ENCODE measurements at places on chromosomes 13 and 19.

GRCh38 chr13:48236528-48237353, 3.7 kb downstream of the ITM2B start:
- no peak for DNase-seq

GRCh38 chr13:41596190-41596589, 138.8 kb downstream of the RGCC start:
- DNase-seq: no peak

GRCh38 chr19:4988770-4989251, 19.9 kb downstream of the KDM4B start:
- DNase-seq: no peak

DNA sequence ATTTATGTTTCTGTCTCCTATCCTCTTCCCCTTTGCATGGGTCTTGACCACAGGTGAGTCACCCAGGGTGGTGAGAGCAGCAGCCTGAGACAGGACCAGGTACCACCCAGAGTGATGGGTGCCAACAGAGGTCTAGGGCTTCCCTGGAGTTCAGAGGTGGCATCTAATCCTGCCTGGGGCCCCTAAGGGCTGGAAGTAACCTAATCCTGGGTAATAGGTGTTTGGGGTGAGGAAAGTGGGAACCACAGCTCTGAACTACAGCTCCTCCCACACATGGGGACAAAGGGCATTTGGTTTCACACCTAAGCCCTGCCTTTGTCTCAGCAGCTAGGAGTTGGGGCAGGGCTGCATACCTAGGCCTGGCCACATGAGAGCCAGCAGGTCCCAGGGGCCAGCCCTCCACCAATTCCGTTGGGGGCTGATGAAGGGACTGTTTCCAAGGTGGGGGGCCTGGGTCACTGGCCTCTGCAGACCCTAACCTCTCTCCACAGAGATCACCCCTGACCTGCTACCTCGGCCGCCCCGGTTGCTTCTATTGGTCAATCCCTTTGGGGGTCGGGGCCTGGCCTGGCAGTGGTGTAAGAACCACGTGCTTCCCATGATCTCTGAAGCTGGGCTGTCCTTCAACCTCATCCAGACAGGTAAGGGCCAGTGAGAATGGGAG, 8.0 kb downstream of the SPHK2 start:
- no peak for DNase-seq

- no peak for DNase-seq
These were observed 705 bp downstream of the STXBP2 start for GRCh38 chr19:7637374-7638256.

DNA sequence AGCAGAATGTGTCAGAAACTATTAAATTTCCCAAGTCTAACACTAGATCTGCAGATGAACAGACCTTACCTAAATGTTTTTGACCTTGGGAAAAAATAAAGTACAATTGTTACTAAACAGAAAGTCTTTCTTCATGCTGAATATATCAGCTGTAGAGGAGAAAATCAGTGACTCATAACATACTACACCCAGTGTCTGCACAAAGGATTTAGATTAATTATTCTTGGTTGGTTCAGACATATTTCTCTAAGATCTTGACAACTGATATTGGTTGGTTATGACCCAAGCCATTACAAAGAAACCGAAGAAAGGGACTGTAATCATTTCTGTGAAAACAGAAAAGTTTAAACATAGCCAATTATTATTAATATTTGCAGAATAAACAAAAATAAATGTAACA, 225.1 kb downstream of the HS6ST3 start:
- no peak for DNase-seq

GRCh38 chr19:28578208-28578607, 634.7 kb downstream of the UQCRFS1 start:
- DNase-seq: no peak

DNA sequence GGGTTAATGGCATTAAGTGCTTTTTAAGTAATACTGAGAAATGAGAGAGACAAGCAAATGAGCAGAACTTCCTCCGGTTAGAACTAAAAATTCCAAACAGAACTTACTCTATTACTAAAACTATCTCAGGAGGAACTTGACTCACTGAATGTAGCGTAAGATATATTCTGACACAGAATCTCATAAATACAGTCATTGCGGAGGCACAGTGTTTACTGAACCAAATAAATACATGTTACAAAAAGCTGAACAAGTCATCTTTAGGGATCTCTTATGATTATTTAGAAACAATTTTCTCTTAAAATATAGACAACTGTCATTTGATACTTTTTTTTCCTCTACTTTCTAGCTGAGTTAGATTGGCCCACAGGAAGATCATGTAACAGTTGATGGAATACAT, 283.1 kb downstream of the KLF12 start:
- DNase-seq: no peak

- no peak for DNase-seq
These were observed 173.4 kb upstream of the SGCG start for GRCh38 chr13:23007426-23007825.

DNA sequence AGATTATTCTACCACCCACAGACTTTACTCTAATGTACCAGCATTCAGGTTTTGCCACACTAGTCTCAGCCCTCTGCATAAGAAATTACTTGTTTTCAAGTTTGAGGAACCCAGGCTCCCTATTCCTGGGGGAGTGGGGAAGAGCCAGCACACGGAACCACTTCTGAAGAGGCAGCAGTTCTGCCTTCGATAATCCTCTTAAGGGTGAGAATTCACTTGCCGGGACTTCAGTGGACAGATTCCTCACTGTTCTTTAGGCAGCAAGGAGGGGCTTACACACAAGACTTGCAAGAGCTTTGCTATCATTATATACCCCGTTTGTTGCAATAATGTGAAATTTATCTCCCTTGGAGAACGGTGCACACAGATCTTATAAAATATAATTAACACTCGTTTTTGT, 133.1 kb downstream of the ABCC4 start:
- DNase-seq: no peak

GRCh38 chr13:90968166-90968904, 379.2 kb upstream of the MIR17HG start:
- DNase-seq: no peak

DNA sequence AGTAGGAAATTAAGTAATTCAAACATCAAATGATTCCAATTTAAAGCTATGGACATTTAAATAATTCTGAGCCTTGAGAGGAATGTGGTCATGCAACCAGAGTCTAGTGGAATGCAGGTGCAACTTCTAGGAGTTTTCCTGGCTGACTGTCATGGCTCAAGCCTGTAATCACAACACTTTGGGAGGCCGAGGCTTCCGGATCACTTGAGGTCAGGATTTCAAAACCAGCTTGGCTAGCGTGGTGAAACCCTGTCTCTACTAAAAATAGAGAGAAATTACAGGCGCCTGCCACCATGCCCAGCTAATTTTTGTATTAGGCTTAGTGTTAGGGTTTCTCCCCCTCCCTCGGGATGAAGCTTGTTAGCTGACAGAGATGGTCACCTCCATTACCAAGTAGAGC, 6.4 kb downstream of the ZNF808 start:
- no peak for DNase-seq

DNA sequence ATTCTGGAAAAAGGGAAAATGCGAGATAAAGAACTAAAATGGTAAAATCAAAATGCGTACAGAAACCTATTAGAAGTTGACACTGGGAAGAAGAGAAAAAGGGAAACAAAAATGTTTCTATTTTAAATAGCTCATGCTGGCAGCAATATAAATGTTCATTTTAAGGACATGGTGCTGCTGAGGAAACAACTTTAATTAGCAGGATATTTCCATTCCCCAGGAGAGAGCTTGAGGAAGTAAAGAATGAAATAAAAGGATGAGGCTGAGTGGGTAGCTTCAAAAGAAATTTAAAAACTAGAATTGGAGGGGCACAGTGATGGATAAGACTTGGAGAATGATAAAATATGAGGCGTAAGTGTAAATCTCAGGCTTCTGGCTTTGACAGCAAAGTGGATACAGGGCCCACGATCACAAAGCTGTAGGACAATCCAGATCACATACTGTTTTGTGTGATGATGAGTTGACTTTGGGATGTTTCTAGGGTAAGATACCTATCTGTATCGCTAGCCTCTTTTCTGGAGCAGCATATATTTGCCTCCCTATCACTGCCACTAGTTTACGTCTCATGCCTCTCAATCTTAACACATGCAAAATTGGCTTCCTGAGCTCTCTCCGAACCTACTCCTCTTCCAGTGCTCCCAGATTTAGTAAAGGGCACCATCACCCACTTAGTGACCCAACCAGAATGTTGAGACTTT, 571.3 kb upstream of the MIR17HG start:
- DNase-seq: no peak

DNA sequence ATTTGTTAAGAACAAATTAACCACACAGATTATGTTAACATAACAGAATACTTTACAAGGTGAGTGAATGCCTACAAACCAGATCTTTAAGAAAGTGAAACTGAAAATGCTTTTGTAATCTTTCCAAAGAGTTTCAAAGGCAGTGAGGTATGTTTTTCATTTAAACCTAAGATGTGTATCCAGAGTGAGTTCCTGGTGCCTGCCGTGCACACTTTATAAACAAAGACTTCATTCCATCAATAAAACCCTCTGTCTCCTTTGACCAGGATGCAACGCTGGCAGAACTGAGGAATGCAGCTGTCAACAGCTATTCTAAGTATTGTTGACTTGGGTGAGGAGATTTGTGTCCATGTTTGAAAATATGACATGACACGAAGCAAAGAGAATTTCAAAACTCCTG, 344.6 kb downstream of the DNAJC15 start:
- DNase-seq: no peak

GRCh38 chr13:98203646-98204326, 26.7 kb upstream of the RNF113B start:
- no peak for DNase-seq

DNA sequence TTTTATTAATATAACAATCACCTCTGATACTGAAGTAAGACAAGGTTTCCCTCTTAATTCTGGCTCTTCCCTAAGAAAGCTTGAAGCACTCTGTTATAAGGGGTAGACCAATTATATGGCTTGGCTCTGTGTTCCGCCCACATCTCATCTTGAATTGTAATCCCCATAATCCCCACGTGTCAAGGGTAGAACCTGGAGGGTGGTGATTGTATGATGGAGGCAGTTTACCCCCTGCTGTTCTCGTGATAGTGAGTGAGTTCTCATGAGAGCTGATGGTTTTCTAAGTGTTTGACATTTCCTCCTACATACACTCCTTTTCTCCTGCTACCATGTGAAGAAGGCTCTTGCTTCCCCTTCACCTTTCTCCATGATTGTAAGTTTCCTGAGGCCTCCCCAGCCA, 363.8 kb upstream of the PCDH20 start:
- DNase-seq: no peak

- DNase-seq: no peak
These were observed 1.9 kb upstream of the RASA3 start for GRCh38 chr13:114134111-114134943.

DNA sequence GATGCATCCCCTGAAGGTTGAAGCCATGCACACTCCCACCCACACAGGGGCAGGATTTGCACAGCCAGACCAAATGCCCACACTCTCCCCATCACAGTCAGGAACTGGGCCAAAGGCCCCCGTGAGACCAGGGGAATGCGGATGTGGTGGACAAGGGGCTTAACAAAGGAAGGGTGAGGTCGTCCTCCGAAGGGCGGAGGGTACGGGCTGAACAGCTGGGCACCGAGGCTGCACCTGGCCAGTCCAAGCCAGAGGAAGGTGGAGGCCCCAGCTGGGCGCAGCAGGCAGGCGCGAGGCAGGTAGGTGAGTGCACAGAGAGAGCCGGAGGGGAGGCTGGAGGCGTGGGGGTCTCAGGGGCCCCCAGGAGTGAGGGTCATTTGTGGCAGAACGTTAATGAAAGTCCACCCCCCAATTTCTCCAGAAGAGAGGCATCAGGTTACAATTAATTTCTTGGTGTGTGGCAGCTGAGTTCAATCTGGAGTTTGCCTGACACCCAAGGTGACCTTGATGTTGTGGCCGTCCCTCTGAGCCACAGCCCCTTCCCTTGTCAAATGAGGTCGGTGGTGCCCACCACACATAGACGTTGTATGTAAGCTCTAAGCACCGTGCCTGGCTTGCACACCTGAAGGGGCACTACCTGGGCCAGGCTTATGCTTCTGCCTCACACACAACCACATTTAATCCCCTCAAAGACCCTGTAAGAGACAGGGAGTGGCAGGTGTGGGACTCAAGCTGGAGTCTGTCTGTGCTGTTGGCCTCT, 2.9 kb downstream of the KLK15 start:
- no peak for DNase-seq

- no peak for DNase-seq
These were observed 561.3 kb downstream of the FGF9 start for GRCh38 chr13:22232186-22232585.

GRCh38 chr19:38691938-38692457, 44.5 kb downstream of the ACTN4 start:
- no peak for DNase-seq

- DNase-seq: no peak
These were observed 84.0 kb upstream of the SLC7A1 start for GRCh38 chr13:29679396-29680053.

DNA sequence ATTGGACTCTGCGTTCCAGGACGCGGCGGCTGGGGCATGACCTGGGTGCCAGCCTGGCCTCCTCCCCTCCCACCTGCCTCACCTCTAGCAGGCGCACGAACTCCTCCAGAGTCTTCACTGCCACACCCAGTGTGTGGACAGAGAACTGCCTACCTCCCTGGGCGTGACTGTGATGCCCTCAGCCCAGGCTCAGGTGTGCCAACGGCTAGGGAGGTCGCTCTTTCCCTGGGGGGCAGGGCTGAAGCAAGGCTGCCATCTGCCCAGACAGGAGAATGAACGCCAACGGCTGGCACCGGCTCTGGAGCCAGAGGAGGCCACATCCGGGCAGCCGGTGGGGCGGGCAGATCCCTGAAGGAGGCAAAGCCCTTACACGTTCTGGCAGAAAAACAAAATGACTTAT, 11.3 kb downstream of the NANOS3 start:
- DNase-seq: no peak

DNA sequence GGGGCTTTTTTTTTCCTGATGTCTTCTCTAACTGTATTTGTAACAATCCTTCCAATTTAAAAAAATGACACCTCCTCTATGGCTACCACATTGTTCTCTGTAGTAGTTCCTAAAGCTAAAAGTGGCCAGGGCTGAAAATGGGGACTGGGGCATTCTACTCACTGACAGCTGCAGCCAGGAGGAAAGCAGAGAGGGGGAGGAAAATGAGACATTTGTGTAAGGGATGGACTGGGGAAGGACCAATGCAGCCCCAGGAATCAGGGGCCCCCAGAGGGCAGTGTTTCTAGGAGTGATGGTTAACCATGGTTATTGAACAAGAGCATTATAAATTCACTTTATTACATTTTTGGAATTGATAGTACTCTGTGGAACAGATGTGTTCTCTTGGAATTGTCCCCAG, 34.3 kb upstream of the C1QTNF9 start:
- no peak for DNase-seq

- peak; percentile 34 for DNase-seq
These were observed at the start of gene RYR1 for GRCh38 chr19:38433268-38433733. RYR1 (plus strand) TSS chr19:38433691; CDS start chr19:38433830, 139 bp downstream.

DNA sequence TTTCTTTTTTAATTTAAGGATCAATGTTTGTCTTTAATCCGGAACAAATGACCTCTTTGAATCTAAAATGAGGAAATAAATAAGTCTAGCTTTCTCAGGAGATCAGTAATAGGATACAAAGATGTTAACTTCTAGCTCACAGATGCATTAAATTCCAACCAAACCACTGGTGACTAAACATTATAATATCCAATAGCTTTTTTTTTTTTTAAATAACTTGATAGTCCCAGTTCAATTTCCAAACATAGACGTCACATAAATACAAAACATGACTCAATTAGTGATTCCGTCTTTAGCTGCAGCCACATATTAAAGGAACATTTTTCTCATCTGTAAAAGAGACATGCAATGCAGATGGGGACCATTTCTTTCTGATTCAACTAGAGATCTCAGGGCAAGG, 390.5 kb upstream of the PCDH9 start:
- no peak for DNase-seq

- no peak for DNase-seq
These were observed 184.0 kb upstream of the RFC3 start for GRCh38 chr13:33633701-33634545.
